ENCODE measurements at places on chromosomes 16 and 17.

GRCh38 chr16:50507397-50507796, 40.8 kb upstream of the NKD1 start:
- no peak for DNase-seq

GRCh38 chr17:28369684-28370034, 448 bp downstream of the VTN start:
- DNase-seq, result no peak

GRCh38 chr17:20105539-20106280, 96.6 kb downstream of the SPECC1 start:
- no peak for DNase-seq

- DNase-seq, result no peak
Measured at GRCh38 chr17:44688675-44689476, 700 bp downstream of the CCDC43 start.

DNA sequence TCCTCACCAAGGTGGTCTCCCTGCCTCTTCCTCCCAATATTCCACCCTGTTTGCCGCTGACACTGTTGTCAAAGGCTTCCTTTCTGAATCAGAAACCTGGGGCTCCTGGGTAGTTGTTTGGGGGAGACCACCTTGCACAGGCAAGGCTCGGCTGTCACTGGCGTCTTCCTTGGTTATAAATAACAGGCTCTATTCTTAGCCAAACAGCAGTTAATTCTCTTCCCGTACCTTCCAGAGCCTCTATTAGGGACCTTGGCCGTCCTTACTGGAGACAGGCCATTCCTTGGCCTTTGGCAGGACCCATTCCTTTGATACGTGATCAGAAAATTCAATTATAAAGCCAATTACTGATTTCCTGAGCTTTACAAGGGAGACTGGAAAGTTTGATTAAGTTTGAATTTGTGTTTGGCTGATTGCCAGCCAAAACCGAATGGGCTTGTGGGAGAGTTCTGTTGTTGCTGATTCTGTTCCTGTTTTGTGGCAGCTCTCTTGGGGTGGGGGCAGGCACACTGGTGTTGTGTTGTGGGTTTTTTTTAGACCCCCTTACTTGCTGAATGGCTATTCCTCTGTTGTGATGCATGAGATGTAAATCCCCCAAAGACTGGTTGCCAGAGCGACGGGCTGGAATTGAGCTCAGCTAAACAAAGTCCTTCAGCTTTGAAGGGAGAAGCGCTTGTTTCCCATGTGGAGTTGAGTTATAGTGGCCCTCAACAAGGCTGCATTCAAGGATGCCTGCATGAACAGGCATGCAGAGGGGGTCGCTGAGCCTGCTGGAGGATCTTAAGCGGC, 104.6 kb downstream of the GNAO1 start:
- DNase-seq, result no peak

DNA sequence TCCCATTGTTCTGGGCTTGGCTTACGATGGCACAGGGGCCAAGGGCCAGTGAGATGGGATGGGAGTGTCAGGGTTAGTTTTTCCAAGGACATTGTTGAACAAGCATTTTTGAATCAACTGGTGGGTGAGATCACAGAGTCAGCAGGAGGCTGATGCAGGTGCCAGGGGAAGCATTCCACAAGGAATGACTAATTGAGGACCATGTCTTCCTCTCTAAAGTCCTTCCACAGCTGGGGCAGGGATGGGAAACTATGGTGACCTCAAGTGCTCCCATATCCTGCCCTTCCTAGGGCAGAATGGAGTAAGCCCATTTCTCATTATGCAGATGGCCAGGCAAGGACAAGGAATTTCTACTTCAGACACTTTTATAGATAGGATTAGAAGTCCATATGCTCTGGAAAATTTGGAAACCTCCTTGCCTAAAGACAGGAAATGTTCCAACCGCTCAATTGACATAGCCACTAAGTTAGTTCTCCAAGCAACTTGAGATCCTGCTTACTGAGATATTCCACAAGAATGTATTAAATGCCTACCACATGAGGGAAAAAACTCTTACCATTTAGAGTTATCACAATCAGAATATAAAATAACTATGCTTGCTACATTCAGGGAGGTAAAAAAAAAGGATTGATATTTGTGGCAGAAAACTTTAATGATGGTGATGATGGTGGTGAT, 21.2 kb upstream of the ENGASE start:
- no peak for DNase-seq

DNA sequence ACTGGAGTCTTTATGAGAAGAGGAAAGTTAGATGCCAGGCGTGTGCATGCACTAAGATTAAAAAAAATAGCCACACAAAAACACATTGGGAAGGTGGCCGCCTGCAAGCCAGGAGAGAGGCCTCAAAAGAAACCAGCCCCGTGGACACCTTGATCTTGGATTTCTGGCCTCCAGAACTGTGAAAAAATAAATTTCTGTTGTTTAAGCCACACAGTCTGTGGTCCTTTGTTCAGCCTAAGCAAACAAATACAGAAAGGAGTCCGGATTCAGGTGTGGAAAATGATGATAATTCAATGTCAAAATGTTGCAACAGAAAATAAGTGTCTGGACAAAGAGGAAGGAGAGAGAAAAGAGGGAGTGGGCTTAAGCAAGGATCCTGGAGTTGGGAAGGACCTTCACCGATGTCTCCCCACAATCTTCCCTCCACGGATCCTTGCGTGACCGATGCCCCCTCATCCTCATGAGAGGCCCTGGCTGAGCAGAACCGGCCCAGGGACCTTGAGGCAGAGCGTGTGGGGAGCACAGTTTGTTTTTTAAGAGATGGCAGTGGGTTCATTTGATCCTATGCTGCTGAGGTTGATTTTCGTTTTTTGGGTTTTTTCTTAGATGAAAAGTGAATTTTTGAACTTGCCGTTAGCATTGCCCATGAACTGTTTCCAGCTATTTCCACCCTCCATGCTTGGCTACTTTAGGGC, 133.2 kb downstream of the IRX3 start:
- DNase-seq, result no peak

GRCh38 chr17:66564992-66565465, 262.6 kb downstream of the PRKCA start:
- no peak for DNase-seq

- no peak for DNase-seq
Measured at GRCh38 chr17:9401434-9401833, 174.2 kb downstream of the STX8 start.

DNA sequence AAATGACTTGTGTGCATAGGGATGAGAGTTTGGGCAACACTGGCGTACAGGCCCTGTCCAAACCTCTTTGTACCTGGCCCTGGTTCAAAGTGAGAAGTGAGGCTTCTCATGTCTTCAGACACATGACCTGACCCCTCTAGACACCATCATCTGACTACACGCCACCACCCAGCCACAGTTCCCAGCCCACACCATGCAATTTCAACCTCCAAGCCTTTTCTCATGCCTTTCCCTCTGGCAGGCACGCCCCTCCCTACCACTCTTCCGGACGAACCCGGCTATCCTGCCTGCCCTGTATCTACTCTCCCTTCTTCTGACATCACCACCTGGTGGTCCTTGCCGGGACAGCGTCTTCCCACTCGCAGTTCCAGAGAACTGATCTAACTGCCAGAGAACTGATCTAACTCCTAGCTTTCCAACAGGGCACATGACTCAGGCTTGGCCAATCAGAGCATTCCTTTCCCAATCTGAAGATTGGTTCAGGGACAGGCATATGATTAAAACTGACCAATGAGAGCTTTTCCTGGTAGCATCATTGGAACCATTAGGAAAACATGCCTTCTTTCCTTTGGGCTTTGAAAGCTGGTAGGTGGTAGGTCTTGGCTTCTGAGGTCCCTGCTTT, 27.1 kb upstream of the IL21R start:
- no peak for DNase-seq

DNA sequence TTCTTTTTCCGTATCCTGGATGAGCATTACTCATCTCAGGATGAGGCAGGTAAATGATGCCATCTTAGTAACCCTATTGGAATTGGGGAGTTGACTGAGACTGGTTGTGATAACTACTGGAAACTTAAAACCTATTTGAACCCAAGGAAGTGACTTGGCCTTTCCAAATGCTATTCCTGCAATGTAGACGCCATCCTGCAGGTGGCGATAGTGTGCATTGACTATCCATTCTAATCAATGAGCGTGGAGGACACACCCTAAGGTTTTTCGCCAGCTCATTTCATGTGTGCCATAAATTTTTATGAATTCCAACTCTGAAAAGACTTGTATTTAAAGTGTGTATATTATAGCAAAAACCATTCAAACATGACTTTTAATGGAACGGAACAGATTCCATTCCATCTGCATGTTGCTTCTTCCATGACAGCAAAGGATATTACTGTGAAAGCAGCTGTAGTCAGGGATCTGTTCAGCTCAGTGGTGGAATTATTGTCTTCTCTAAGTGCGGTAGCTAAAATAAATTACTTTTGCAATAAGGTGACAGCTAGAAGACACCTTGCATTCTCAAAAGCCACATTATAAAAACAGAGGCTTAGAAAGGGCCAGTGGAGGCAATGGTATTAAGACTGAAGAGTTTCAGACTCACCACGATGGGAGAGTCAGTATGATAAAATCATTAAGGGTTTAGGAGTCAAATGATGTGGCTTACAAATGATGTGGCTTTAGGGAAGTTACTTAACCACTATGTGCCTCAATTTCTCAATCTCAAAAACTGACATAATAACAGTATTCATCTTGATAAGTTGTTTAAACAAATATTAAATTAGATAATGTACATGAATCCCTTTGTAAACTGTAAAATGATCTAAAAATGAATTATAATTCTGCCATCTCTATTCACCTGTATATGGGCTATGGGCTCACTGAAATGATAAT, 55.5 kb downstream of the SYT17 start:
- DNase-seq, result no peak

All from SIG-M5 (cell line).